ENCODE measurements at places on chromosomes 16 and 17.

DNA sequence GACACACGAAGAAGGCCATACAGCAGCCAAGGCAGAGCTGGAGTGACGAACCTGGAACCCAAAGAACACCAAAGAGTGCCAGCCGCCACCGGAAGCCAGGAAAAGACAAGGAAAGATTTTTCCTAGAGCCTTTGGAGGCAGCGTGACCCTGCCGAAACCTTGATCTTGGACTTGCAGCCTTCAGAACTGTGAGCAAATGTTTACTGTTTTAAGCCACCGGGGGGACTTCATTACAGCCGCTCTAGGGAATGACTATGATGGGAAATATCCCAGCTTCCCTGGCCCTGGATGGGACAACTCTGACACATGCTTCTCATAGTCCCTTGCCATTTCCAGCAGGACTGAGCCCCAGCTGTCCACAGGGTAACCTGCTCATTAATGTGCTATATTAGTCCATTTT is 270.6 kb downstream of the HAPSTR1 start:
- DNase-seq = no peak

DNA sequence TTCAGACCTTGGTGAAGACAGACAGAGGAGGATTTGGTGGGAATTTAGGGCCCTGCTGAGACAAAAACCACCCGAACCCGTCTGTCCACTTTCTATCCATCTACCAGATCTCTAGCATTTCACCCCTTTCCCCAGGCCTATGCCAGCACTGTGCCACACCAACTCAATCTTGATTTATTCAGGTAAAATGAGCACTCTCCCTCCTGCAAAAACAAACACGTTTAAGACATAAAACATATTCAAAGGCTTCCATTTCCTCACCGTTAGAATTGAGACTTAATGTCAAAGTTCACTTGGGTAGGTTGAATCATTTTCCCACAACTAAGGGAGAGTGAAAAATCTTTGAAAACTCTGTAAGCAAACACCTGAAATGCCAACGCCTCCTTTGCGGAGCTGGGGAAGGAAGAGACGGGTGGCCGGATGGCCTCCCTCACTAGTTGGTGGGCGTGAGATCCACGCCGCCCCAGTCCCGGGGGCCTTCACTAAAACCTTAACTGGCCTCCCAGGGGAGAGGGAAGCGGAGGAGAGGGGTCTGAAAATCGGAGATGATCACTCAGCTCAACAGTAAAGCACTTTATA is 862 bp downstream of the DCAKD start:
- no peak for DNase-seq

- DNase-seq = no peak
These were observed 9.1 kb upstream of the SOCS3 start for GRCh38 chr17:78368854-78369495.

GRCh38 chr16:2809149-2809760 is 7.8 kb upstream of the PRSS21 start:
- DNase-seq = no peak

GRCh38 chr17:39750131-39751015 is 12.6 kb downstream of the GRB7 start:
- DNase-seq = no peak

GRCh38 chr16:57590654-57591085 is 37.8 kb upstream of the ADGRG1 start:
- peak; percentile 77 for DNase-seq

- no peak for DNase-seq
These were observed 14.5 kb downstream of the GNPTG start for GRCh38 chr16:1366060-1366711.

DNA sequence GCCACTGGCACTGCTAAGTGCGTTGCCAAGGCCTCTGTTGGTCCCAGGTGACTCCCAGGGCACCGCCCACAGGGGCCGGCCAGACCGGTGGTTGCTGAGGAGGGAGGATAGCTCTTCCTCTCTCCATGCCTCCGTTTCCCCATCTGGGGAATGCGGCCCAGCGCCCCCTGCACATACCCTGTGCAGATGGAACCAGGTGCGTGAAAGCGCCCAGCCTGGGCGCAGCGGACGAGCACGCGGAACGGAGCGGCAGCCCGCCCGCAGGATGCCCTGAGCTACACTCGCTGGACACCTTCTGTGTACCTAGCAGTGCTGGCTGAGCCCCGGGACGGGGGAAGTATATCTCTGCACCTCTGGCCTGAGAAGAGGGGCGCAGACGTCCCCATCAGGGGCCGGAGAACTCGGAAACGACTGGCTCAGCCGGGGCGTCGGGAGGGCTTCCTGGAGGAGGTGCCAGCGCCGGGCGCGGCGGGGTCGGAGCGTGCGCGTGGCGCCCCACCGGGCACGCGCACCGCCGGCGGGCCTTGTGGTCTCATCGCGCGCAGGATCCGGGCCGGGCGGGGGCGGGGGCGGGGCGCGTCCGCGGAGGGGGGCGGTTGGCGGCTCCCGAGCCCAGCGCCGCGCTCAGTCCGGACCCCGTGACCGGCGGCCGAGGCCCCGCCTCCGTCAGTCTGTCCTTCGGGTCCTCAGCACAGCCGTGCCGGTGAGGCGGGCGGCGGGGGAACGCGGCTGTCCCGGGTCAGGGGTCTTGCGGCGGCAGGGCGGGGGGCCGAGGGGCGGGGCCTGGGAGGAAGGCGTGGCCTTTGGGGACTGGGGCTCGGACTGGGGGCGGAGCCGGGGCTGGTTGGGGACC is at the start of the genes CCDC78 and HAGHL:
Gene CCDC78, minus strand, starts transcription at position 6 of the 853 bp plus-strand sequence. CDS start 76 bp downstream, outside the sequence.
Gene HAGHL, plus strand, starts transcription at position 669 of the 853 bp plus-strand sequence. CDS start 404 bp downstream, outside the sequence.
- peak; percentile 40 for DNase-seq

DNA sequence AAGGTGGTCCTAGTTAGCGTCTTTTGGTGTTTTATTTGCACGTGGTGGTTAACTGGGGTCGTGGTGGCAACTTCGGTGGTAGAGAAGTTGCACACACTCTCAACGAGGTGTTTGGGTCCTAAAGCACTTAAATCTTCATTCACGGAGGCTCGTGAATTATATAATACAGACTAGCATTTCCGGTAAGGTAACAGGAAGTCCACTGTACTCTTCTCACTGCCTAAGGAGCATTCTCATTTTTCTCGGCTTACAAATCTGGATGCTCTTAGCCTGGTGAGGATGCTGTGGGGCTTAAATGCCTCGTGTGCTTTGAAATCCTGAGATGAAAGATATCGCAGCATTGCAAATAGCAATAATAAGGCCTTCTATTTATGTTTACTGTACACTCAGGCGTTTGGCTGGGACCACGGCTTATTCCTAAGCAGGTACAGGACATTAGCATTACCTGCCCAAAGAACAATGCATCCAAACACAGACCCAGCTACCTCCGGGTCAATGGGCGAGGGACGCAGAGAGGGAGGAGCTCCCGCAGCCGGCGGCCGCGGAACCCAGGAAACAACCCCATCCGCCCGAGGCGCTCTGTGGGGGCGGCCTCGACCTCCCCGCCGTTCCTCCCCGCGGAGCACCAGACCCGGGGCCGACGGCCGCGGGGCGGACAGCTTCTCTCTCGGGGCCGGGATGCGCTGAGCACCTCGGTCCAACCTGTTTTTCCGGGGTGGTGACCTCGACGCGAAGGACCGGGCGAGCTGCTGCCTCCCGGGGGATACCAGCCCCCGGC is 856 bp downstream of the DNAJA2 start:
- peak; percentile 14 for DNase-seq

DNA sequence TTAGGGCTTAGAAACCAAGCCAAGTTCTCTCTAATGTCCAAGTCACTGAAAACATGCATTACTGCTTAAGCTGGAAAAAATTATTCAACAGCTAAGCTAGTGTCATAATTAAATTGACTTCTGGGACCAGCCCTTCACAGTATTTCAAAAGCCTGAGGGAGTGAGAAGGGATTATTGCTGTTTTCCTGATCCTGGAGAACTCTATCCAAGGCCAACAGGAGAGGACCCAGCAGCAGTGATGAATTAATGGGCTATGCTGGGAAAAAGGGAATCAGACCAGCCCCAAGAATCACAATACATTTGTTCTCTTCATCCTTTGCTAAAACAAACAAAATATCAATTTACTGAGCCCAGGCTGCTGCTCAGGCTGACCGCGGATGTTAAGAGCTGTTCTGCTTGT is 34.5 kb upstream of the CLEC3A start:
- DNase-seq = no peak

GRCh38 chr16:17396762-17397498 is 73.8 kb downstream of the XYLT1 start:
- DNase-seq = peak; percentile 51

DNA sequence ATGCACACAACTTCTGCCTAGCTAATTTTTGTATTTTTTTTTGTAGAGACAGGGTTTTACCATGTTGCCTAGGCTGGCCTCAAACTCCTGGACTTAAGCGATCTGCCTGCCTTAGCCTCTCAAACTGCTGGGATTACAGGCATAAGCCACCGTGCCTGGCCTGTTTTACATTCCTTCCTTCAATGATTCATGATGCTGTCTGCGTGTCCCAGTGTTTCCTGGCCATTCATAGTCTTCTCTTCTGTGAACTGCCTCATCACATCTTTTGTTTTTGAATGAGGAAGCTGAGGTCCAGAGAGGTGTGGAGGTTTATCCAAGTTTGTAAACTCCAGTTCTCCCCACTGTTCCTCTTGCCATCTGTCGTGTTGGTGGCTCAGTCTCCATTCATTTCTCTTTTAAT is 64.5 kb upstream of the MED9 start:
- DNase-seq = no peak

DNA sequence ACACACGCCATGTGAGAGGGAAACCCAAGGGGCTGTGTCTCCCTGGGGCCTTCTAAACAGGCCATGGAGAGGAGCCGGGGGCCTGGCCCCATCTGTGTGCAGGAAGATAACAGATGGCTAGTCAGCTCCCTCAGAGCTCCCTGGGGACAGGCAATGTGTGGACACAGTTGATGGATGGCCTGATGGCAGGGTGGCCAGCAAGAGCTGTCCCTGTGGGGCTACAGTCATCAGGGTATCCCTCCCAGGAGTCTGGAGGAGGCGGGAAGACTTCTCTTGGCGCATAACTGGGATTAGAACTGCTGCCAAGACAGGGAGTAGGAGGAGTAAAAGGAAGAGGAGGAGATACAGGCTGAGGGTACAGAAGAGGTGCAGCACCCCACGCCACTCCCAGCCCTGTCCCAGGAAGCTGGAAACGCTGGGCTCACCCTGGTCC is 17.3 kb downstream of the MYO18A start:
- DNase-seq = no peak

GRCh38 chr17:65468321-65468720 is 93.1 kb downstream of the AXIN2 start:
- no peak for DNase-seq

DNA sequence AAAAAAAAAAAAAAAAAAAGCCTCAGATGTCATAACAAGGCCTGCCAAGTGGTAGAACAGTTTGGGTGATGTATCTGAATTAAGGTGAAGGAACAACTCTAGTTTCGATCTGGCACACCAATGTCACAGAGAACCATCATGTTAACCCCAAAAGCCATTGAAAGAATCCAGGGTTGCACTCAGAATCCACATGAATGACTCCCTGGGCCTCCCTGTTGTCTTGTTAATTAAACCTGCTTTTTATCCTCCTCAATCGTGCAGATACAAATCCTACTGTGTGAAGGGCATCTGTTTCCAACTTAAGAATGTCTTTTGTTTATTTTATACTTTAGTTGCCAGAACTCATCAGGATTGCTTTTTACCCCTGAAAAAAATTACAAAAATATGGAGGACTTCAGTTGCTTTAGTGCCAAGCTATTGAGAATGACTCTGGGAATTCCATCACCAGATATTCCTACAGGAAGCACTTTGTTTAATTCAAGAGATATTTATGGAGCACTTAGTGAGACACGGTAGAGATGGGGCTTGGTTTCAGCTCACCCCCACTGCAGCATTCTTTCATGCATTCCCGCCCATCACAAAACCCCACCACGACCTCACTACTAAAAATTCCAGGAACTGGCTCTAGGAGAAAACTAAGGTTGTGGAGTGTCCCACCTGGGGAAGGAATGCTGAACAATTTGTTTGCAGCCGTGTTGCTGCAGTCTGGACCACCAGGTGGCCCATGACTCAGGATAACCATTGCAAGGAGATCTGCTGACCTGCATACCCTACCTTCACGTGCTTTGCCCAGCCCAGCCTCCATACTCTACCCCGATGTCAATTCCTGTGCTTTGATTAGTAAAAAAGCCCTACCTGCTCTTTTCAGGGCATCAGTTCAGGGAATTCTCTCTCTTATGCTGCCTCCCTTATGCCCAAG is 63.8 kb upstream of the GPRC5B start:
- DNase-seq = no peak

- no peak for DNase-seq
These were observed 147.4 kb downstream of the CDK5R1 start for GRCh38 chr17:32634167-32634566.

- no peak for DNase-seq
These were observed 14.2 kb downstream of the LGALS3BP start for GRCh38 chr17:78965491-78965924.

GRCh38 chr16:11992586-11993524 is 16.3 kb downstream of the SNX29 start:
- no peak for DNase-seq

DNA sequence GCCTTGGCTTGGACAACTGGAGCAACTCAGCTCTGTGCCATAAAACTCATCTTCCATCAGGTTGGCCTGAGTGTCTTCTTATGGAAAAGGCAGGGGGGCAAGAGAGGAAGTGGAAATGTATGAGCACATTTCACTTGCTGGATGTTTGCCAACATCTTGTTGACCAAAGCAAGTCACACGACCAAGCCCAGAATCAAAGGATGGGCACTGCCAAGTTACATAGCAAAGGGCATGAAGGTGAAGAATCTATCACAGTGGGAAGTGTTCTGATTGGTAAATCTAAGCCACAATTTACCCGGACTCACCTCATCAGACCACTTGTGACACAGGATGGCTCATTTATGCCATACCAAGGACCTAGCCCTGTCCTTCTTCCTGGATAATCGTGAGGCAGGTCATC is 310.5 kb upstream of the IRX5 start:
- DNase-seq = no peak

DNA sequence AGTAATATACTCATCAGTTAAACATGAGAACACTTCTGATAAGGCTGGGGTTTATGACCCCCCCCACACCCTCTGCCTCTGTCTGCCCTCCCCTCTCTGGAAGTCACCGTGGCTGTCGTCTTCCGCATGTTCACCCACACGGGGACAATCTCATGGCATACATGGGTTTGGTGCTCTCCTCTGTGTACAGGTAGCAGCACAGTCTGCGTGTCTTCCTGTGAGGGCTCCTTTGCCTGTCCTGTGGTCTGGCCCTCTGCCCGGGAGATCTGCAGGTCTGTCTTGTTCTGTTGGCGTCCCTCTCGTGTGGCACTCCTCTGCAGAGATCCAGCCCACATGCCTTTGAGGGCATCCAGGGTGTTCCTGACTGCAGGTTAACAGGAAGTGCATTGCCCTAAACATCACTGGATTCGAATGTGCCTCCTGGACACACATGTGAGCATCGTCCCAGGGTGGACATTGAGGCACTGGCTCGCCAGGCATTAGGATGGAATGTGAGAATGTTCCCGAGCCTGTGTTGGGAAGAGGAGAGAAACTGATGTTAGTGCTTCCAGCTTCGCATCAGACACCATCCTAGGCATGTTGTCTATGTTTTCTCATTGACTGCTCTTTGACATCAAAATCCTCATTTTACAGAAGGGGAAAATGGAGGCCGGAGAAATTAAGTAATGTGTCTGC is 54.5 kb downstream of the NKD1 start:
- no peak for DNase-seq

Measured in fibroblast of lung (primary cell).